ENCODE measurements at places on chromosomes 3 and 15.

DNA sequence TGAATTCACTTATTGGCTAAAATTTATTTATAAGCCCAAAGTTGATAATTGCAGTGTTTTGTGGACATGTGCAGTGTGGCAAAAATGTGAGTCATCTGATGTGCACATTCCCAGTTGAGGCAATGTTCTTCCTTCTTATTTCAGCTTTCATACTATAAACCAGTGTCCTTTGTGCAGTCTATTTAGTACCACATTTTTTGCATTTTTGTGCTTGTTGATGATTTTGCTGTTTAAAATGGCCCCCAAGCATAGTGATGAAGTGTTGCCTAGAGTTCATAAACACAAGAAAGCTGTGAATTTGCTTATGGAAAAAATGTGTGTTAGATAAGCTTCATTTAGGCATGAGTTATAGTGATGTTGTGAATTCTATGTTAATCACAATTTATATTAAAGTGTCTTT, 19.4 kb upstream of the IL20RB start:
- no peak for DNase-seq

DNA sequence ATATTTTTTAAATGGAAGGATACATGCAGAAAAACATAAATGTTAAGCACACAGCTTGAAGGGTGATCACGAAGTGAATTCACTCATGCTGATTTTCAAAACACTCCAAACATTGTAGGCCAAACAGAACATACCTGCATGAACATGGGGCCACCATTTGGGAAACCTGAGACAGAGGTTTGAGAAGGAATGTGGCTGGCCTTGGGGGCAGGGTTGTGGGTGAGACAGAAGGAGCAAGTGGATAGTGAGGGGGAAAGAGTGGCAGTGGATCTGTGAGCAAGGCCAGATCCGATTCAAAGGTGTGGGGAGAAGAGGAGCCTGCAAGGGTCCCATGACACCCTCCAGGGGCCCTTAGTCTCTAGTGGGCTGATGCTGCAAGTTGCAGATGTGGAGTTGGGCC, 94.9 kb downstream of the HMG20A start:
- DNase-seq, result no peak

DNA sequence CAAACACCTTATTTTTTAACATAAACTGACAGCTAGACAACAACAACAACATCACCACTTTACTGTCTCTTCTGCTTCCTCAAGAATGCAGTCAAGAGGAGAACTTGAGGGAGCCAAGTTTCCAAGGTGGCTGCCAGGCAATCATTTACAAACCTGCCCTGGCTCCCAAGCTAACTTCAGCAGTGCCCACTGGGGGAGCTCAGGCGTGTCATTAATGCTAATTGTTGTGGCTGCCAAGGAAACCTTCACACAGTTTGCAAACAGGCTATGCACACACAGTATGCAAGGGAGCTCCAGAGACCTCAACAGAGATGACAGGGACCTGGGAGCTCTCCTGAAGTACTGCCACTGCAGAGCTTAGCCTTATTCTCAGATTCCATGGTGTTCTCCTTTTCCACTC, 2.1 kb downstream of the DZIP1L start:
- DNase-seq, result no peak

DNA sequence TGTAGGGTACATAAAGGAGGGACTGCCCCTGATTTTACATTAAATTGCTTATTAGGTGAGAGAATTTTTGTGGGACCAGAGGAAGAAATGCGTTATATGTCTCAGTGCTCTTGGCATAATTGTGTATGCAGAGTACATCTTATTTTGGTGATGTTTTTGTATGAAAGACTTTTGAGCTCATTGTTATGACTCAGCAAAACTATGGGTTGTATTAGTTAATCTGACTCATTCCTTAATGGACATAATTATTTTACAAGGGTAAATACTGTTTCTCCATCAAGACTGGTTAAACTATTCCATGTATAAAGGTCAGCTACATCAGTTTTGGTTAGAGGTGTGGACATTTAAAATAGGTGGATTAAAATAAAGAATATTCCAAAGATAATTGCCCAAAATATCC, 156.8 kb downstream of the ALCAM start:
- no peak for DNase-seq

DNA sequence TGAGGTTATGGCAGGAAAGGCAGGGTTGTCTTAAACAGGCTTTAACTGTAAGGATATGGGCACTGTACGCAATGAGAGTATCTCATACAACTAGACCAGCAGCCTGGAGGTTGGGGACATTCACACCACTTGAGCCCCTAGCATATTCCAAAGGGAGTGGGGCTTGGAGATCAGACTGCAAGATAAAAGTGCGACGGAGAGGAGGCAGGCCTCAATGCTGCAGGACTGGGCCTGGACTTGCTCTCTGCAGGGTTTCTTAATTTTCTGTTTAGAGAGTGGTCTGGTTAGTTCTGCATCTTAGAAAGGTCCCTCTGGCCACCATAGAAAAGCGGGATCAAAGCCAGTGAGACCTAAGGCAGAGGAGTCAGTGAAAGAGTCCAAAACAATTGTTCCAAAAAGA, 357.7 kb upstream of the NR2F2 start:
- no peak for DNase-seq

All from NCI-H1436 treated with DMSO at 0.1 percent for 48 hours (cell line).